ENCODE measurements at places on chromosomes 5 and 9. TPM values are rescaled to one million over a fixed set of nuclear protein-coding genes. Genes with fewer than 3 reads are reported as not detected.

DNA sequence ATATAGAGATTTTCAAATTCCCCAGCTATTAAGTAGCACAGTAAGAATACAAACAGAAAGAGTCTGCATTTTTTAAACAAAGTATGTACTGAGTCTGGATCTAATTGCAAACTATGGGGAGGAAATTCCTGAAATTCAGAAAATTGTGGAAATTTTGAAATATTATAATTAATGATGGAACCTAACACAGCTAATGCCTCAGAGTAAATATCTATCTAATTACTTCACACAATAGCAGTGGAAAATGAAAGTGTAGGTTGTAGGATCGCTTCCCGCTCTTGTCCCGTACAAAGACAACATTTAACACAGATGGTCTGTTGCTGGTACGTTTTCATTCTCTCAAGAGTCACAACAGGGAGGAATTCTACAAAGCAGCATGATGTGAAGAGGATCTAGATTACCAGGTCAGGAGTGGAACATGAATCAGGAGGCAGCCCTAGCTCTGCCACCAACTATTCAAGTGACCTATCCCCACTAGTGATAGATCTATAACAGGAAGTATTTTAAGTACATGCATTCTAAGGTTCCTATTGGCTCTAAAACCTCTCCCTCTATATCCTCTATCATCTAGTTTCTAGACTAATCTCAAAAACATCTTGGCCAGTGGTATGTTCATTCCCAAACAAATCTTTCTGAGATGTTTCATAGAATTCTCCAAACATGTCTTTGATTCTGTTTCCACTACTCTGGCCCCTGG lies 58.9 kb upstream of the GRAMD2B start:
- DNase-seq = no peak
- no peaks in the 10 kb centered on the region for H3K27me3 ChIP-seq
- H3K4me3 ChIP-seq = no peak overlapping the region
- H3K36me3 ChIP-seq = no peaks in the 10 kb centered on the region

DNA sequence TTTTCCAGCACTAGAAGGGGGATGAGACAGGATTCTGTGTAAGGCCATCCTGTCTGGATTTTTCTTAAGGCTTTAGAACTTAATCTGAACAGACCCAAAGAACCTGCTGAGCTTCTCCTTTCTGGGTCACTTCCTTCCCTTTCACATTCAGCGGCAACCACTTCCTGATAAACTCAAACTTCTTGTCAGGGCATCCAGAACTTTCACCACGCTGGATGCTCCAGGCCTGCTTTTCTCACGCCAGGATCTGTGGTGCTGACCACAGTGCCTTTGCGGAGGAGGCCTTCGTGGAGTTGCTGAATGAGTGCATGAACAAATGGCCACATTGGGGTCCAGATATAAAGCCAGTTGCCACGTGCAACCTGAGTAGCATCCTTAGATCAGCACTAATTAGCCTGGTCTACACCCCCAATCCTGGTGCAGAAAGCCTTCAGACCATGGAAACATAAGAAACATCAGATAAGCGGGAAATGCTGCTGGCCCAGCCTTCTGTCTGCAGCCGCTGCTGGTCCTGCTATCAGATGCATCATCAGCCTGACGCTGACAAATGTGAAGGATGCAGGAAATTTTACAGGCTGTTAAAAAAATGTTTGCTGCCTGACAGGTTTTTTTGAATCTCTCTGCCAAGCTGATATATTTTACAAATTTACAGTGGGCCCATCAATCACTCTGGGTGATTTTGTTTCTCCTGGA lies 75.3 kb upstream of the BARHL1 start:
- H3K4me1 ChIP-seq = peaks cover 14% of the 10 kb centered on the region
- peaks cover 56% of the 10 kb centered on the region for H3K27me3 ChIP-seq
- DNase-seq = no peak
- H3K36me3 ChIP-seq = no peaks in the 10 kb centered on the region

GRCh38 chr5:135063511-135064234 lies 29.6 kb upstream of the PITX1 start:
- no peak overlapping the region for H3K27ac ChIP-seq
- peaks cover 9% of the 10 kb centered on the region for H3K27me3 ChIP-seq

DNA sequence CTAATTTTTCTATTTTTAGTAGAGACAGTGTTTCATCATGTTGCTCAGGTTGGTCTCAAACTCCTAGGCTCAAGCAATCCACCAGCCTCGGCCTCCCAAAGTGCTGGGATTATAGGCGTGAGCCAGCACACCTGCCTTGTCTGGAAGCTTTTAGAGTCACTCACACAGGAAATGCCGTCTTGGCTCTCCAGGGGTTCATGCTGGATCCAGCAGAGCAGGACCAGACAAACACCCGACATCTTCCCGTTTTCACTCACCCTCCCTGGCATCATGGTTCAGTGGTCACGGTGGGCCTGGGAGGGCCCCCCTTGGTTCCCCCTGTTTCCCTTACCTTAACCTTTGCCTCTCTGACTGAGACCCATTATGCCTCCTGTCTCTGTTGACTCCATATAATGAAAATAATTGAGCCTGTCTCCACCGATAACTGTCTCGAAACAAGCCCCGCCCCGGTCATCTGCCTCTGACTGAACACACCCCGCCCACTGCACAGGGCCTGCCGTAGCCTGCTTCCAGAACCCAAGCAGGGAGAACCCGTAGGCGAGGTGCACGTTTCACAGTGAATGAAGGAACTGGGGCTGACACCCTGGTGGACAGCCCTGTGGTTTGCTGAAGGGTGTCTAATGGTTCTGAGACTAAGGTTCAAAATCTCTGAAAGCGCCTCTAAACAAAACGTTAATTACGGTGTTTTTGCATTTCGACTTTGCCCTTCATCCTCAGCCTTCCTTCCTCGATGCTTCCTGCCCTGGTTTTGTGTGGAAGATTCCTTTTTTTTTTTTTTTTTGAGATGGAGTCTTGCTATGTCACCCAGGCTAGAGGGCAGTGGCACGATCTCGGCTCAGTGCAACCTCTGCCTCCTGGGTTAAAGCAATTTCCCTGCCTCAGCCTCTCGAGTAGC lies 39.7 kb upstream of the SPRY4 start:
- H3K27ac ChIP-seq = no peak overlapping the region
- no peaks in the 10 kb centered on the region for H3K36me3 ChIP-seq
- peaks cover 8% of the 10 kb centered on the region for H3K4me1 ChIP-seq
- no peak overlapping the region for H3K4me3 ChIP-seq
- no peak for DNase-seq

- H3K4me1 ChIP-seq = no peaks in the 10 kb centered on the region
- H3K27ac ChIP-seq = no peak overlapping the region
- no peak for DNase-seq
- no peak overlapping the region for H3K4me3 ChIP-seq
- no peaks in the 10 kb centered on the region for H3K27me3 ChIP-seq
Observed at GRCh38 chr5:8417316-8418048, 548.5 kb downstream of the MTRR start.

- DNase-seq = no peak
- H3K4me3 ChIP-seq = no peak overlapping the region
- H3K4me1 ChIP-seq = no peaks in the 10 kb centered on the region
- H3K36me3 ChIP-seq = no peaks in the 10 kb centered on the region
Observed at GRCh38 chr5:140443-140829, 48.5 kb downstream of the PLEKHG4B start.

- peak overlapping the region; percentile 76 for H3K4me3 ChIP-seq
- H3K36me3 ChIP-seq = peaks cover 38% of the 10 kb centered on the region
- peaks cover 44% of the 10 kb centered on the region for H3K4me1 ChIP-seq
- no peaks in the 10 kb centered on the region for H3K27me3 ChIP-seq
Observed at GRCh38 chr5:140554454-140554853, 2.8 kb downstream of the SRA1 start.

DNA sequence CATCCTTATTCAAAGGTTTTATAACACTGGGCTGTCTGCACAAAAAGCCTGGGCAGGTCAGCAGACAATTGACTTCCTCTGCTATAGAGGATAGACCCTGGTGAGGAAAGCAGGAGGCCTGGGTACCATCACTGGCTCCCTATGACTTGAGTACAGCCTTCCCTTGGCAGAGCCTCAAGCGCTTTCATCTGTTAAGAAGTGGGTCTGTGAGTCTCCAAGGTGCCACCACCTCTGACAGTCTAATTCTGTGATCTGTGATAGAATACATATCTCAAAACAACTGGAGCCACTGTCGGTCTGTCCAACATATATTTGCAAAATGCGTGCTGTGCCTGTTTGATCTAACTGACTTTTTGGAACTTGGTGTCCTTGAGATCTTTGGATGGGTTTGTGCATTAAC lies 52.2 kb downstream of the C9orf152 start:
- no peaks in the 10 kb centered on the region for H3K36me3 ChIP-seq
- H3K4me3 ChIP-seq = no peak overlapping the region
- H3K27ac ChIP-seq = no peak overlapping the region

DNA sequence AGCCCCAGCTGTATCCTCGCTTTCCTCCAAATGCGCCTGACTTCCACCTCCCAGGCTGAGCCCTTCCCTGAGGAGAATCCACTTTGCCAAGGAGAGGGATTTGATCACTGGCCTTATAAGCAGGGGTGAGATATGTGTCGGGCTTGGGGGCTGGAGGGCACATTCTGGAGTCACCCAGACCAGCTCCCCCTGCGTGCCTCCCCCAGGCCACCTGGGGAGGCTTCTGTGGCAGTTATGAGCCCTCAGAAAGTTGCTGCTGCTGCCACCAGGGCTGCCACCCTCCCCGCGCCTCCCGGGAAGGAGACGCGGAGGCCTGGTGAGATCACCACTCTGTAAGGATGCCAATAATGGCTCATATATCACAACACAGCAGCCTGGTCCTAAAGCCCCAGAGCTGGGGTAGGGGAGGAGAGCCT lies 211.5 kb downstream of the PAPPA start:
- H3K27me3 ChIP-seq = no peaks in the 10 kb centered on the region
- no peak for DNase-seq
- no peak overlapping the region for H3K27ac ChIP-seq
- H3K4me1 ChIP-seq = no peaks in the 10 kb centered on the region

DNA sequence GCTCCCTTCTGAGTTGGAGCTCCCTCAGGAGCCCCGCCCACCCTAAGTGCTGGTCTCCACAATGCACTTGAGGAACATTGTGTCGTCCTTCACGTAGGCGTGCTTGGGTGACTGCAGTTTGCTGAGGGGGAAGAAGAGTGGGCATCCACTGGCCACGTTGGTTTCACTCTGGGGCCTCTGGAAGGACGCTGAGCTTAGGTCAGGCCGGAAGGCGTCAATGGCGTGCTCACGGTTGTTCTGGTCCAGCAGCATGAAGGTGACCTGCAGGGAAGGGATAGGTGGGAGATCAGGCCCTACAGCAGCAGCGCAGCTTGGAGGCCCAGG lies 21.7 kb downstream of the TRAF1 start:
- no peaks in the 10 kb centered on the region for H3K27me3 ChIP-seq
- peak overlapping the region; percentile 98 for H3K27ac ChIP-seq
- H3K4me1 ChIP-seq = peaks cover 37% of the 10 kb centered on the region

GRCh38 chr5:153613144-153613543 lies 122.7 kb downstream of the GRIA1 start:
- no peak overlapping the region for H3K27ac ChIP-seq
- no peaks in the 10 kb centered on the region for H3K36me3 ChIP-seq
- no peak for DNase-seq
- H3K4me3 ChIP-seq = no peak overlapping the region

GRCh38 chr5:130021876-130022275 lies 117.6 kb downstream of the CHSY3 start:
- H3K36me3 ChIP-seq = no peaks in the 10 kb centered on the region
- H3K27me3 ChIP-seq = no peaks in the 10 kb centered on the region
- no peak for DNase-seq
- H3K4me1 ChIP-seq = no peaks in the 10 kb centered on the region
- no peak overlapping the region for H3K27ac ChIP-seq

- H3K36me3 ChIP-seq = no peaks in the 10 kb centered on the region
- H3K27ac ChIP-seq = no peak overlapping the region
- peaks cover 19% of the 10 kb centered on the region for H3K4me1 ChIP-seq
- H3K4me3 ChIP-seq = no peak overlapping the region
- DNase-seq = no peak
- H3K27me3 ChIP-seq = no peaks in the 10 kb centered on the region
Observed at GRCh38 chr5:68894673-68895072, 199.1 kb upstream of the SLC30A5 start.

DNA sequence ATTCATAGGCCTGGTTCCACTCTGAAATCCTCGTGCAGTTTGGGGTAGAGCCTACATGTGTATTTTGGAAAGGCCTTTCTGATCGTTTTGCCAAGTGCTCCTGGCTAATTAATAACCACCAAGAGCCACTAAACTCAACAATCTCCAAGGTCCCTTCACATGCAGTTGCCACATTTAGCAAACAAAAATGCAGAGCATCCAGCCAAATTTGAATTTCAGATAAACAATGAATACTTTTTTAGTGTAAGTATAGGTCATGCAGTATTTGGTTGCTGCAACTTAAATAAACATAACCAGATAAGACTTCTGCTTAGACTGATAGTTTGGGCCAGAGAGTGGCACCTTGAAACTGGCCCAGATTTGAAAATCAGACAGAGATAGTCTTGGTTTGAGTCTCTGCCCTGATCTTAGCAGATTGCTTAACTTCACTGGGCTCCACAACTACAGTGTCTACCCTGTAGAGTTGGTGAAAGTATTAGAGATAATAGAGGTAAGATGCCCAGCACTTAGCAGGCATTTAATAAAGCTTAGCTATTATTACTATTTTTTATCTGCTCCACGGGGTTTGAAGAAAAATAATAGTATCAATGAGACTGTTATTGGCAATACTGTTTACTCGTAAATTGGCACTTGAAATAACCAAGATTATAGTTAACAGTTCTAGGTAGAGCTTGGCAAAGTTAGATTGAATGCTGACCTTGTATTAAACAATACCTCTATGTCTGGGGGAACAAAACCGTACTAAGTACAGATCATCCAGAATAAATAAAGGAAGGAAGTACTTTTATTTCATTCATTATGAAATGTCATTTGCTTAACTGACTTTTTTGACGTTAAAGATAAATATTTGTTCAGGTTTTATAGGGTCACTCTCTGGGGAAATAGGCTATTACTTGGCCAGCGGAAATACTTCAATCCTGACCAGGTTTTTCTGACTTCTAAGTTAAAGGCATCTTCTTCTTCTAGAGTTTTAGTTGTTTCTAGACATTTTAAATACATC lies 274.8 kb downstream of the DOCK8 start:
- H3K36me3 ChIP-seq = peaks cover 3% of the 10 kb centered on the region
- H3K27ac ChIP-seq = no peak overlapping the region

GRCh38 chr9:107739601-107740082 lies 250.1 kb upstream of the KLF4 start:
- H3K4me3 ChIP-seq = no peak overlapping the region
- DNase-seq = no peak
- H3K4me1 ChIP-seq = peaks cover 4% of the 10 kb centered on the region

GRCh38 chr9:26234865-26235264 lies 556.6 kb upstream of the TUSC1 start:
- no peak overlapping the region for H3K4me3 ChIP-seq
- no peak for DNase-seq
- no peaks in the 10 kb centered on the region for H3K36me3 ChIP-seq
- H3K27ac ChIP-seq = no peak overlapping the region
- no peaks in the 10 kb centered on the region for H3K27me3 ChIP-seq

The ADCY2 gene
- total RNA-seq = not detected

The HTR1A gene
- not detected for total RNA-seq

The NR6A1 gene
- not detected for total RNA-seq

The RGS7BP gene
- total RNA-seq = not detected

Measured in naive thymus-derived CD8-positive, alpha-beta T cell (primary cell).